ENCODE measurements at places on chromosomes 4 and X.

DNA sequence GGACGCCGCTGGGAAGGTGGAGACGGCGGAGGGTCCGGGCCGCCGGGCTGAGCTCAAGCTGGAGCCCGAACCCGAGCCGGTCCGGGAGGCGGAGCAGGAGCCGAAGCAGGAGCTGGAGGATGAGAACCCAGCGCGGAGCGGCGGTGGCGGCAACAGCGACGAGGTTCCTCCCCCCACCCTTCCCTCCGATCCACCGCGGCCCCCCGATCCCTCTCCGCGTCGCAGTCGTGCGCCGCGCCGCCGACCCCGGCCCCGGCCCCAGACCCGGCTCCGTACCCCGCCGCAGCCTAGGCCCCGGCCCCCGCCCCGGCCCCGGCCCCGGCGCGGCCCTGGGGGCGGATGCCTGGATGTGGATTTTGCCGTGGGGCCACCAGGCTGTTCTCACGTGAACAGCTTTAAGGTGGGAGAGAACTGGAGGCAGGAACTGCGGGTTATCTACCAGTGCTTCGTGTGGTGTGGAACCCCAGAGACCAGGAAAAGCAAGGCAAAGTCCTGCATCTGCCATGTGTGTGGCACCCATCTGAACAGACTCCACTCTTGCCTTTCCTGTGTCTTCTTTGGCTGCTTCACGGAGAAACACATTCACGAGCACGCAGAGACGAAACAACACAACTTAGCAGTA is 483 bp downstream of the USP27X start:
- no peak for DNase-seq

DNA sequence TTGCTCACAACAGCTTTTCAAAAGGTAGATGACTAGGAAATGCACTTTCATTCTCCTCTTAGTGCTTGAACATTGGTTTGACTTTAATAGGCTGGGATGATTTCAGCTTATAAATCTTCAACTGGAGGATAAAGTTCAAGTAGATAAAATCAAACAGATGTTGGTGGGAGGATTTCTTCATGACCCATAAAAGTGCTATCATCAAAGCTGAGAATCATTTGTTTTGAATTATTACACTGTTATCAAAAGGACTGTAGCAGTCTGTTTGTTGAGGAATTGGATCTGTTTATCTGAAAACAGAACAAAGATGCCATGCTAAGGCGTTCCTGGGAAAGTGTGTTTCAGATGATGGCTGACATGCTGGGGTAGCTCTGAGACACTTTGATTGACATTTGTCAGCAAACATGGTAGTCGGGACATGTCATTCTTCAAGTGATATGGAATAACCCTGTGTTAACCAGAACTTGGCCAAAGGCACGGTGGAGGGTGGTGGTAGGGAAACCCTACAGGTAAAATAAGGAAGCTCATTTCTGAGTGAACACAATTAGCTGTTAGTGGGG is 304.0 kb upstream of the PITX2 start:
- DNase-seq: no peak

DNA sequence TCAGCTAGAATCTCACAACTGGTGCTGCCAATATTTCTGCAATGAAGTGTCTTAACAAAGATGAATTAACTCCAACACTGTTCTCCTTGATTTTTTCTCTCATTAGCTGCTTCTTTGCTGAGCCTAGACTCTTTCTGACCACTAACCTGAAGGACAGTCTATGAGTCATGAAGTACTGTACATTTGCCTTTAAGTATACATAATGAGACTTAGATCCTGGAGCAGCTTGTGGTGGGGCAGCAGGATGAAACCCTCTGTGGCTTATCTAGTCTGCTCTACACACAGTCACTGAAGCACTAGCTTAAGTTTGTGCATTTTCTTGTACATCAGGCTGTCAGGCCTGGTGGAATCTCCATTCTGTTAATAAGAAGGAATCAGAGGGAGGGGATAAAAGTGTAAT is 307.4 kb upstream of the SMIM31 start:
- DNase-seq: no peak

DNA sequence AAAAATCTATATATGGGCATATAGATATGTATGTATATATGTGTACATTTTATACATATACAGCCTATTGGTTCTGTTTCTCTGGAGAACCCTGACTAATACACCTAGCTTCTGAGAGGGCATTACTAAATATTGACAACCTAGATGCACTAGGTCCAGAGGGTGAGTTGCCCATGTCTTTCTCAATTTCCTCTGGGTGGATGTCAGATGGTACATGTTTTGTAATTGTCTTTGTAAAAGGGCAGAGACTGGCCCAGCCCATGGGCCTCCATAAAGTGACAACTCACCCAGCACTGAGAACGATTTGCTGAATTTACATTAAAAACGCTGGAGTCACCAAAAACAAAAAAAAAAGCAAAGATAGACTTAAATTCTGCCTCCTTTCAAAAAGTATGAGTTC is 198.5 kb upstream of the FAM241A start:
- DNase-seq: no peak

DNA sequence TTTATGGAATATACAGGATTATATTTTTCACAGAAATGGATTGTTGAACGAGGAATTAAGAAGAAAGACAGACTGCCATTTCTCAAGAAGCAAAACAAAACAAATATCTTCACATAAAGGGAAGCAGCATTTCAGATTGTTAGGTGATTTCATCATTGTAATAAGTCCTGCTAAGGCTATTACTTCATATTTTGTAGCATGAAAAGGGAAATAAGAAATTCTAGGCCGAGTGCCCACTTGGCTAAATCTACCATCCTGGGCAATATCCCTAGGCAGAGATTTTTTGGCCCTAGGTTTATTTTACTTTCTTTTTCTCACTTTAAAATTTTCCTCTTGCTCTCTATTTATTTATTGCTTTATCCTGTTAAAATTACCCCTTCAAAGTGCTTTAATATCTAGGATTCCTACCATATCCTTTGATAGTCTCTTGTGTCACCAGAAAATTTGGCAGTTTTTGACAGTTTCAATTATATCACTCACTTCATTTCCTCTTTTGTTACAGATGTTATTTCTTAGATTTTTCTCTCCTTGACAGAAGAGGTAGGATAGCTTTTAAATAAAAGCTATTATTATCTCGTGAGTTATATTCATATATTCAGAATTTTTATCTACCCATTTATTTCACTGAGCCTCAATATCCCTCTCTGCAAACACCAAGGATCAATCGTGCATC is 142.3 kb downstream of the PDGFC start:
- no peak for DNase-seq

Data from CD4-positive, alpha-beta T cell treated with Interleukin-10 for 1 hour (primary cell).